ENCODE measurements at places on chromosomes 5 and 9.

DNA sequence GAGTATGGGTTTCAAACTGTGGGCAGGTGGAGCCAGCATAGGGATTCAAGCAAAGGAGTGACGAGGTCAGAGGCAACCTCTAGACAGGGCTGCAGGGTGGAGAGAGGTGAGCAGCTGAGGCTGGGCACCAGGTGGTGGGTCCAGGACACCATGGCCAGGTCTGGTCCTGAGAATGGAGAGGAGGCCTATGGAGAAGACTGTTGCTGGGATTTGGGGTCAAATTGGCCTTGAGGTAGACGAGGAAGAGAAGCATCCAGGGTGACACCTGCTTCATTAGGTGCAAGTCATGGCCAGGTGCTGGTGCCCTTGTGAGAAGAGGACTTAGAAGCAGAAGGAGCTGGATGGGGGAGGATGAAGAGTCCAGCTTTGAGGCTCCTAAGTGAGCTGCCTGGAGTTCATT, 99.6 kb downstream of the NSG2 start:
- DNase-seq, result no peak

DNA sequence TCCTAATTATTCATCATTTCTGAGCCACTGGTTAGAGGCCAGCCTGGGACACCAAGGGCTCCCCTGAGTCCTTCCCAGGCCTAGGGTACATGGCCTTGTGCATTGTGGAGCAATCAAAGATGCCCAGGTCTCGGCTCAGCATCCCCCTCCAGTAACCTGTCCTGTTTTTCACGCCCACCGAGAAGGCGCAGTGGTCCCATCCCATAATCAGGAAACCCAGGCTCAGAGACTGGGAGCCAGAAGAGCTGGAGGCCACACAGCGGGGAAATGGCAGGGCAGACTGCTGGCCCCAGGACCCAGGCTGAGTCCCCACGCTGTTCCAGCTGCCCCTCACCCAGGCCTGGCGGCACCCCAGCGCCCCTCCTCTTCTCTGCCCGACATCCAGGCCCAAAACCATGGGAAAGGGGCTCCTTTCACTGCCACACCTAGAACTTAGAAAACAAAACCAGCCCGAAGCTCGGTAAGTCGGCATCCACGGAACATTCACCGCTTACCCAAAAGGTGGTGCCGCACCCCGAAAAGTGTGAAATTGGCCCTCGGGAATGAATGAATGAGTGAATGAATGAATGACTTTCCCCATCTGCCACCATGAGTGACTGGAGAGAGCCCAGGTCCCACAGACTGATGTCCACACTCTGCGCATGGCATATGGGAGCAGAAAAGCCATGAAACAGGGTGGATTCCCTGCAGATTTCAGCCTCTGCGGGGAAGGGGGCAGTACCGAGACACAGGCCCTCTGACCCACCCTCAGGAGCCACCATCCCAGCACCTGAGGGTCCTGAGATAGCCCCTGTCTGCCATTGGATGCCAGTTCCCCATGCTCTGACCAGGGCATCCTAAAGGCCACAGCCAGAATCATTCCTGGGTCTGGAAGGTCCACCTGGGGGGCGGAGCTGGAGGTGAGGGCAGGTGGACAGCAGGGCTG, 132.5 kb downstream of the OLFM1 start:
- no peak for DNase-seq

GRCh38 chr9:124593651-124594058, 86.5 kb upstream of the NR5A1 start:
- DNase-seq, result no peak

DNA sequence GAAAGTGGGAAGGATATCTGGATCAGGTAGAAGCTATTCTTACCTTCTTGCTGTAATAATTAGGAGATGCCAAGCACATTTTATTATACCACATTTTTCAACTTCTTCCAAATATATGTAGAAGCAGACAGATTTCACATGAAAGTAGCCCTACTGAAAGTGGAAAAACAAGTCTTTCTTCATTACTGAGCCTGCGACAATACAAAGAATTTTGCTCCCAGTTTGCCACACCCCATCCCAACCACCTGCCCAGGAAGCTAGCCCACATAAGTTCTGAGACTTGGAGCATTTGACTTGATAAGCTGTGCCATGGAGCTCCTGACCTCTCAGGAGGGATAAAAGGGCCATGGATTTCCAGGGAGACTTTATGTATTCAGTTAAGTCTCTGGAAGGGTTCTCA, 249.1 kb upstream of the ADCY2 start:
- DNase-seq, result no peak

GRCh38 chr5:139266236-139266635, 27.3 kb upstream of the MATR3 start:
- DNase-seq, result no peak

DNA sequence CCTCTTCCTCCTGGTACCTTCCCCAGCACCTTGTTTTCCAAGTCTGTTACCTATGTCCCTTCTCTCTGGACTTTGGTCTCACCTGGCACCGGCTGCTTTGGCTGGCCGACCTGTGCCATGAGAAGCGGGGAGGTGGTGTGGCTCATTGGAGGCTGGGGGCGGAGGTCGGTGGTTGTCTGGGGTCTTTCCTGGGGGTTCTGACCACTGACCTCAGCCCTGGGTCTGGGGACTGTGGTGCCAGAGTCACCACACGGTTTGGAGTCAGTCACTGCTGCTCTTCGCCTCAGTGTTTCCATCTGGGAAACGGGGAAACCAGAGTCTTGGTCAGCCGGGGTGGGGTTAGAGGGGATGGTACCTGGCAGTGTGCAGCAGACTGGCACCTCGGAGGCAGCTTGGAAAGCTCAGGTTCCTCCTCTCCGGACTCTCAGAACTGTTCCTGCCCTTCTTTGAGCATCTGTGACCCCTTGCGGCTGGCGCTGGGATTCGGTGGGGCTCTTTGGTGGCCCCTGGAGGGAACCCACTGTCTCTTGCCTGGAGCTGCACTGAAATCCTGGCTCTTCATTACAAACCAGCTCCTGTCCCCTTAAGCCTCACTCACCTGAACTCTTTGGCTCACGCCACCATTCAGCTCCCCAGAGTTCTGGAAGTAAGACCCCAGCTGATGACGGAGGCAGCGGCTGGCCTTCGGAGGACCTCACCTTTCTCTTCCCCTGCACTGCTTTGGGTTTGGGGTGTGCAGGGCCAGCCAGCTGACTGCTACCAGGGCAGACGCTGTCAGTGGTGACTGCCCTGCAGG, 4.1 kb upstream of the RXRA start:
- no peak for DNase-seq

DNA sequence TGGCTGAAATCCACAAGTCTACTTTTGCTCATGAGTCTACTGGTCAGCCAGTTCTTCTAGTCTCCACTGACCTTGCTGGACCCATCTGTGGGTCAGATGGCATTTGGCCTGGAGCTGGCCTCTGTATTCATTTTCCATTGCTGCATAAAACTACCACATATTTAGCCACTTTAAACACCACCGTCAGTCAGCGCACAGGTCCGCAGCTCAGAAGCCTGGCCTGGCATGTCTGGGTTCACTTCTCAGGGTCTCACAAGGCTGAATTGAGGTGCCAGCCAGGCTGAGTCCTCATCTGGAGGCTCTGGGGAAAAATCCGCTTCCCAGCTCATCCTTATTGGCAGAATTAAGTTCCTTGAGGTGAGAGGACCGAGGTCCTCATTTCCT, 54.7 kb downstream of the BARX1 start:
- no peak for DNase-seq

- DNase-seq, result peak; percentile 87
These were observed 21.3 kb downstream of the AKNA start for GRCh38 chr9:114366334-114367128.

DNA sequence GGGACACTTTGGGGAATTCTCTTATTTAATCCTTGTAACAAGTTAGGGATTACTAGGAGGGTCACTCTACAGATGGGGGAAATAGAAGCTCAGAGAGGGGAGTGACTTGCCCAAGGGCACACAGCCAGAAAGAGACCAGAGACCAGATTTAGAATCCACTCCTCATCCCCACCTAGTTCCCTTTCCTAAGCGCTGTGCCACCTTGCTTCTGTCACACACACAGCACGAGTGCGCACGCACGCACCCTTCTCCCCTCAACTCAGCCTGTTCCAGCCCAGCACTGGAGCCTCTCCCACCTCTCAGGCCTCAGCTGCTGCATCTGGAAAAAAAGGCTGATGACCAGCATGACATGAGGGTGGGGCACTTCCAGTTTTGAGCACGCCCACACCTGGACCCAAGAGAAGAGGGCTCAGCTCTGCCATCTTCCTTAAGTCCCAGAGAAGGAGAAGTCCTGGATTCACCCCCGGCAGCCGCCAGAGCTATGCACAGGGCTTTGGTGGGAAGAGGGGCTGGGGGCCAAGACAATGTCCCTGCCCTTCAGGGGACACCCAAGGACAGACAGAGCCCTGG, 18.5 kb downstream of the NR5A1 start:
- no peak for DNase-seq

GRCh38 chr5:108196276-108196675, 185.6 kb downstream of the FBXL17 start:
- peak; percentile 33 for DNase-seq

DNA sequence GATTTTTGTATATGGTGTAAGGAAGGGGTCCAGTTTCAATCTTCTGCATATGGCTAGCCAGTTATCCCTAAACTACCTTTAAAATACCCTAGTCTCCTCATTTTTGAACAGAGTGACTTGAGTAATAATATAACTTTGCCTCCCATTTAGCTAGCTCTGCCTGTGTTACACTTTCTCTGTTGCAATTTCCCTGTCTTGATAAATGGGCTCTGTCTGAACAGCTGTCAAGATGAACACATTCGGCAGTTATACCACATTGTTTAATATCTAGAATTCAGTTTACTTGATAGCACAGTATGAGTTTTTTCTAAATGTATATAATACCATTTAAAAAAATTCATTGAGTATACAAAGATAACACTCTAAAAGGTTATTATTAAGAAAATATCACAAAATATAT, 562.9 kb upstream of the FTMT start:
- no peak for DNase-seq

All from HCEC 1CT (cell line).